ENCODE measurements at places on chromosomes 1 and 21.
A peak's percentile ranks its signal among the peaks of the same experiment; 100 is the strongest.

- no peaks in the 10 kb centered on the region for H3K36me3 ChIP-seq
- H3K27ac ChIP-seq = no peak overlapping the region
- H3K27me3 ChIP-seq = peaks cover 3% of the 10 kb centered on the region
- H3K4me1 ChIP-seq = peaks cover 14% of the 10 kb centered on the region
These were observed 14.1 kb downstream of the KCNQ4 start for GRCh38 chr1:40797668-40798010.

- H3K27me3 ChIP-seq = no peaks in the 10 kb centered on the region
- no peaks in the 10 kb centered on the region for H3K36me3 ChIP-seq
These were observed 28.2 kb upstream of the HRNR start for GRCh38 chr1:152252157-152252556.

GRCh38 chr1:66283622-66284041, 250.3 kb upstream of the SGIP1 start:
- no peaks in the 10 kb centered on the region for H3K36me3 ChIP-seq
- H3K4me1 ChIP-seq = no peaks in the 10 kb centered on the region
- H3K27ac ChIP-seq = no peak overlapping the region
- no peaks in the 10 kb centered on the region for H3K27me3 ChIP-seq

- no peak for DNase-seq
- H3K27ac ChIP-seq = no peak overlapping the region
- no peak overlapping the region for H3K4me3 ChIP-seq
These were observed 111.3 kb downstream of the RPS6KC1 start for GRCh38 chr1:213162338-213162737.

DNA sequence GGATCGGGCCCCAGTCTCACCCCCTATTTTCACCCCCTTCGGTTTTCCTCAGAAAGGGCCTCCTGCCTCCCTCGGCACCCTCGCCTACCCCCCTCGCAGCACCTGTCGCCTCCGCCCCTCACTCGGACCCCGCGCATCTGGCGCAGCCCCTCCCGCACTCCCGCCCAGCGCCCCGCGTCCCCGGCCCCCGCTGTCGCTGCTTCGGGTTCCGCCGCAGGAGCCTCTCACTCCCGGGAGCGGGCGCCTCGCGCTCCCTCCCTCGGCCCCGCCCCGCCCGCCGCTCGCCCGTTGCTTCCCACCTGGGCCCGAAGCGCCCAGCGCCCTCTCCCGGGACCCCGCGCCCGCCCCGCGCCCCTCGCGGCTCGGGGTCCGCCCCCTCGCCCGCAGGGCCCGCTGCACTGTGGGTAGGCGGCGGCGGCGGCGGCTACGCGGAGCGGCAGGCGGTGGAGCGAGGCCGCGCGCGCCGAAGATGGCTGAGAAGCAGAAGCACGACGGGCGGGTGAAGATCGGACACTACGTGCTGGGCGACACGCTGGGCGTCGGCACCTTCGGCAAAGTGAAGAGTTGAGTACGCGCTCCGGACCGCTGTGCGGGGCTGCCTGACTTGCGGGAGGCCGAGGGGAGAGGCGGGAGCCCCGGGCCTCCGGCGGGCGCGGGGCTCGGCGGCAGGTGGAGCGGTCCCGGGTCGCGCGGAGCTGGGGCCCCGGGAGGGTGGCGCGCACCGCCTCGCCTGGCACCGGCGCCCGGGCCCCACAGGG, at the start of gene PRKAA2:
Gene PRKAA2, plus strand, starts transcription at position 396 of the 758 bp plus-strand sequence. Its CDS starts 74 bp downstream, at position 470.
- H3K36me3 ChIP-seq = no peaks in the 10 kb centered on the region
- H3K27ac ChIP-seq = peak within 1 kb of the TSS; percentile 49
- peaks cover 6% of the 10 kb centered on the region for H3K4me1 ChIP-seq

GRCh38 chr1:119266386-119266785, 102.2 kb upstream of the HAO2 start:
- no peak for DNase-seq
- H3K27ac ChIP-seq = no peak overlapping the region
- H3K27me3 ChIP-seq = no peaks in the 10 kb centered on the region
- H3K4me3 ChIP-seq = no peak overlapping the region
- no peaks in the 10 kb centered on the region for H3K4me1 ChIP-seq
- H3K36me3 ChIP-seq = no peaks in the 10 kb centered on the region

- no peaks in the 10 kb centered on the region for H3K4me1 ChIP-seq
- no peaks in the 10 kb centered on the region for H3K36me3 ChIP-seq
- H3K27ac ChIP-seq = no peak overlapping the region
These were observed 6.2 kb downstream of the KCNK1 start for GRCh38 chr1:233620065-233620464.

- no peaks in the 10 kb centered on the region for H3K36me3 ChIP-seq
- no peak for DNase-seq
- H3K27ac ChIP-seq = no peak overlapping the region
- no peak overlapping the region for H3K4me3 ChIP-seq
- no peaks in the 10 kb centered on the region for H3K27me3 ChIP-seq
These were observed 383.4 kb downstream of the SEC16B start for GRCh38 chr1:177586429-177586828.

DNA sequence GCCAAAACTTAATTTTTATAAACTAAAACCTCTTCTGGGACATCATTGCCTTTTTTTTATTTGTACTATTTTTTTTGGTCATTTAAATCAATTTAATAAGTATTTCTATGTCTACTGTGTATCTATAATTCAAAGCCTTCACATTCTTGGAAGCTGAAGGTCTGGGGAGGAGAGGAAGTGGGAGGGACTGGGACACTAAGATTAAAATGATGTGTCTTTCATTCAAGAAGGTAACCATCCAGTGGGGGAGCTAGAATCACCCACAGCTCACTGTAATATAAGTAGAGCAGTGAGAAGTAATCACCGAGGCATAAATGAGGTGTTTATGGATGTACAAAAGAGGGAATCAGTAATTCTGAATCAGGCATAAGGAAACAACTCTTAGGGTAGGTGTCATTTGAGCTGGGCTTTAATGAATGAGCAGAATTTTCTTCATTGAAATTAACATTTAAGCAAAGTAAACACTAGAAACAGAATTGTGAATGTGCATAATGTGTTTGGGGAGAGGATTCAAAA, 52.8 kb downstream of the PTGER3 start:
- DNase-seq = no peak
- H3K27ac ChIP-seq = no peak overlapping the region
- no peaks in the 10 kb centered on the region for H3K4me1 ChIP-seq
- H3K4me3 ChIP-seq = no peak overlapping the region
- no peaks in the 10 kb centered on the region for H3K27me3 ChIP-seq

GRCh38 chr1:86100401-86100800, 56.2 kb downstream of the COL24A1 start:
- no peaks in the 10 kb centered on the region for H3K36me3 ChIP-seq
- peaks cover 2% of the 10 kb centered on the region for H3K27me3 ChIP-seq
- no peaks in the 10 kb centered on the region for H3K4me1 ChIP-seq
- DNase-seq = no peak

DNA sequence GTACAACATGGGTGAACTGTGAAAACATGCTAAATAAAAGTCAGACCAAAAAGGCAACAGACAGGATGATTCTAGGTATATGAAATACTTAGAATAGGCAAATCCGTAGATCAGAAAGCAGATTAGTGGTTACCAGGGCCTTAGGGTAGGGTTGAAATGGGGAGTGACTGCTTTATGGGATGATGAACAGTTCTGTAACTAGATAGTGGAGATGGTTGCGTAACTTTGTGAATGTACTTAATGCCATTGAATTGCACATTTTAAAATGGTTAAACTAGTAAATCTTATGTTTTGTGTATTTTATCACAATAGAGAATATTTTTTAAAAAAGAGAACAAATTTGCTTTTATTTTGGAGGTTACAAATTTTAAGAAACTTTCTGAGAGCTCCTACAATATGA, 17.4 kb downstream of the ZNF326 start:
- H3K27me3 ChIP-seq = no peaks in the 10 kb centered on the region
- DNase-seq = no peak
- peaks cover 46% of the 10 kb centered on the region for H3K36me3 ChIP-seq
- no peak overlapping the region for H3K27ac ChIP-seq
- H3K4me1 ChIP-seq = no peaks in the 10 kb centered on the region
- no peak overlapping the region for H3K4me3 ChIP-seq

- DNase-seq = no peak
- H3K4me3 ChIP-seq = no peak overlapping the region
- no peak overlapping the region for H3K27ac ChIP-seq
These were observed 58.5 kb upstream of the BCL10 start for GRCh38 chr1:85334962-85335361.

DNA sequence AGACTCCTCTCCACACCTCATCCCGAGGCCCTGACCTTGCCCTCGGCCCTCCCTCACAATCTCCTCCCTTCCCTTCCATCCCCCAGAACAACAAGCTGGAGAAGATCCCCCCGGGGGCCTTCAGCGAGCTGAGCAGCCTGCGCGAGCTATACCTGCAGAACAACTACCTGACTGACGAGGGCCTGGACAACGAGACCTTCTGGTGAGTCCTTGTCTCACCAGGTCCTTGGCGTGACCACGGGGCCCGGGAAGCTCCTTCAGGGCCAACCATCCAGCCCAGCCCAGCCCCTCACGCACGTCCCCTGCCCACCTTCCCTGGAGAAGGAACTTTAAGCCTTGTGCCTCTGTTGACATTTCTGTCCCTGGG, 15.6 kb downstream of the PODN start:
- no peaks in the 10 kb centered on the region for H3K36me3 ChIP-seq
- H3K4me3 ChIP-seq = no peak overlapping the region
- no peaks in the 10 kb centered on the region for H3K27me3 ChIP-seq
- no peak overlapping the region for H3K27ac ChIP-seq
- H3K4me1 ChIP-seq = peaks cover 4% of the 10 kb centered on the region

- DNase-seq = no peak
- H3K4me3 ChIP-seq = peak overlapping the region; percentile 76
- no peaks in the 10 kb centered on the region for H3K27me3 ChIP-seq
- H3K27ac ChIP-seq = peak overlapping the region; percentile 76
- H3K36me3 ChIP-seq = no peaks in the 10 kb centered on the region
These were observed 3.0 kb downstream of the IER5 start for GRCh38 chr1:181091309-181092040.

- H3K4me1 ChIP-seq = peaks cover 12% of the 10 kb centered on the region
- no peaks in the 10 kb centered on the region for H3K27me3 ChIP-seq
- peak overlapping the region; percentile 83 for H3K27ac ChIP-seq
- no peak for DNase-seq
- no peaks in the 10 kb centered on the region for H3K36me3 ChIP-seq
These were observed 431 bp downstream of the EEIG2 start for GRCh38 chr1:108560189-108560873.

DNA sequence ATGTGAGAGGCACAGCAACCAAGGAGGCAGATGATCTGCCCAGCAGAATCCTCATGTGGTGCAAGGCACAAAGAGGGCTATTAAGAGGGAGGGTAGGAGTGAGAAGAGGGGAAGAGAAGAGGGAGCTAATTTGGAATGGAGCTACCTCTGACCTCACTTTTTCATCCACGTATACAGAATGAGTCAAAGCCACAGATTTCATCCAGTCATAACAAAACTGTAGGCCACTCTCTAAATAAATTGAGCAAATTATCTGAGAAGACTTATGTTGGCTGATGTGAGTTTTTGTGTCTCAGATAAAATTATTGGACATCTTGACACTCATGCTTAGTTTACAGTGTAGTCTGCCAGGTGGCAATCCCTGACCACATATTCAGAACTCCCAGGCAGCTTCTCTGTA, 325.6 kb downstream of the TTLL7 start:
- H3K4me1 ChIP-seq = no peaks in the 10 kb centered on the region
- no peaks in the 10 kb centered on the region for H3K36me3 ChIP-seq
- H3K4me3 ChIP-seq = no peak overlapping the region
- no peaks in the 10 kb centered on the region for H3K27me3 ChIP-seq
- DNase-seq = no peak
- H3K27ac ChIP-seq = no peak overlapping the region

DNA sequence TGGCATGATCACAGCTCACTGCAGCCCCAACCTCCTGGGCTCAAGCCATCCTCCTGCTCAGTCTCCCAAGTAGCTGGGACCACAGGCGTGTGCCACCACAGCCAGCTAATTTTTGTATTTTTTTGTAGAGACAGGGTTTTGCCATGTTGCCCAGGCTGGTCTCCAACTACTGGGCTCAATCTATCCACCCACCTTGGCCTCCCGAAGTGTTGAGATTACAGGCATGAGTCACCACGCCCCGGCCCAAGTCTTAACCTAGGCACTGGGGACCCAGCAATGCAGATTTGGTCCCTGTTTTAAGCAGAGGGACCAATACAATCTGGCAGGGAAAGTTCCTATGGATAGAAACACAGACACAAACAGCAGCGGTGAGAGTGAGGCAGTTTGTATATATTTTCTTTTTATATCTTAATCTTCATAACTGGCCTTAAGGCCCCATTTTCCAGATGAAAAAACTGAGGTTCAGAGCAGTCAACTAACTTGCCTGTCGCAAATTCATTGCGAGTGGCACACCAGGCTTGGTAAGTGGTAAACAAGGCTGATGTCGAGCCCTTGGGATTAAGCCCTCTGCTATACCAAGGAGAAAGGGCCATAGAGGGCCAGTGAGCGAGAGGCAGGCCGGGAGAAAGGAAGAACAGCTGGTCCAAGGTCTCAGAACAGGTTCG, 77.8 kb upstream of the TINAGL1 start:
- H3K4me1 ChIP-seq = no peaks in the 10 kb centered on the region
- H3K4me3 ChIP-seq = no peak overlapping the region
- H3K36me3 ChIP-seq = no peaks in the 10 kb centered on the region
- DNase-seq = no peak
- no peaks in the 10 kb centered on the region for H3K27me3 ChIP-seq
